COLO829 (cell line): ENCODE measurements at places on chromosomes 16 and 17.

GRCh38 chr16:66619534-66620428 lies 15.3 kb downstream of the CMTM3 start:
- no peak for DNase-seq

DNA sequence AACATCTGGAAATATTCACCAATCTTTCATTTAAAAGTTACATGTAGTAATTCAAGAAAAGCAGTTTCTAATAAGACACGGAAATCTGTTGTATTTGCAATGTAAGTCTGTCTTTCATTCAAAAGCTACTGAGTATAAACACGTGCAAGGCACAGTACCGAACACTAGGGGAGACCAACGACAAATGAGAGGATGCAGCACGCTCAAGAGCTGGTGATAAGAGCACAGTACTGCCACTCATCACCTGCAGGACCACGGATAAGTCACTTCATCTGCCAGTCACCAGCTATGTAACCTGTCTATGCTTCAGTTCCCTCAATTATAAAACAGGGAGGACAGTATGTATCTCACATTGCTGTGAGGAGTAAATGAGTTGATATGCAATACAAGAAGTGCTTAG lies 67.1 kb downstream of the CLEC18A start:
- no peak for DNase-seq

DNA sequence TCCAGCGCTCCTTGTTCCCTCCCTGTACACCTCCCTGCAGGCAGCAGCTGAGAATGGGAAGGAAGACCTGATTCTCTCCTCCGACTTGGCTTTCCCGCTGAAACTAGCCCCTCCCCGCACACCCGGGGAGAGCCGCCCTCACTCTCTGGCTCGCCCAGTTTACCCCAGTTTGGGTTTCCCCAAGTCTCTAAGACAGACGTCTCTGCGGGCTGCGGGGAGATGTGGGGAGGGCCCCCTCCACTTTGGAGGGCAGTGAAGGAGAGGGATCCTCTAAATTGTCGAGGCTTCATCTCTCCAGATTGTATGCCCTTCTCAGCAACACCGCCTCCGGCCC lies 797 bp downstream of the GRB7 start:
- no peak for DNase-seq

DNA sequence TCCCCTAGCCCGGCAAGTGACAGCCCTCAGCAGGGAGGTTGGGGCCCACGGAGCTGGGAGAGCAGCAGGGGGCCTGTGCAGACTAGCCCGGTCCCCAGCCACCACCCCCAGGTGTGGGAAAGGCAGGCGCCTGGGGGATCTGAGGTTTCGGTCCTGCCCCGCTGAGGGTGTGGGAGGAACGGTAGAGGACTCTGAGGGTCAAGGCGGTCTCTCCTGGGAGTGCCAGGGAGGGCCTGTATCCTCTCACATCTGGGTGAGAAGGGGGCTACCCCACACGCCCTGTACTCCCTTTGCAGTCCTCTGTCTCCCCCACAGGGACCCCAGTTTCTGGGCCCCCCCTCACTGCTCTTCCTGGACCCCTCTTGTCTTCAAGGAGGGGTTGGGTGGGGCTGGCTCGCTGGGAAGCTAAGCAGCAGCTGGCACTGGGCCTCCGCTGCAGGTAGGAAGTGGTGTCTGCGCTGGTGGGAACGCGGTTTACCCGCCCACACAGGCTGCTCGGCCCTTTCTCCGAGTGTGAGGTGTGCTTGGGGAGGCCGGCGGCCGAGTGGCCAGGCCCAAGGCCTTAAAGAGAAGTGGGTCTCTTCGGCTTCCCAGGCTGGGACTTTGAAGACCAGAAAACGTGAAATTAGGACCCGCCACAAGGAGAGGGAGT lies 15.4 kb downstream of the CD7 start:
- DNase-seq = no peak

DNA sequence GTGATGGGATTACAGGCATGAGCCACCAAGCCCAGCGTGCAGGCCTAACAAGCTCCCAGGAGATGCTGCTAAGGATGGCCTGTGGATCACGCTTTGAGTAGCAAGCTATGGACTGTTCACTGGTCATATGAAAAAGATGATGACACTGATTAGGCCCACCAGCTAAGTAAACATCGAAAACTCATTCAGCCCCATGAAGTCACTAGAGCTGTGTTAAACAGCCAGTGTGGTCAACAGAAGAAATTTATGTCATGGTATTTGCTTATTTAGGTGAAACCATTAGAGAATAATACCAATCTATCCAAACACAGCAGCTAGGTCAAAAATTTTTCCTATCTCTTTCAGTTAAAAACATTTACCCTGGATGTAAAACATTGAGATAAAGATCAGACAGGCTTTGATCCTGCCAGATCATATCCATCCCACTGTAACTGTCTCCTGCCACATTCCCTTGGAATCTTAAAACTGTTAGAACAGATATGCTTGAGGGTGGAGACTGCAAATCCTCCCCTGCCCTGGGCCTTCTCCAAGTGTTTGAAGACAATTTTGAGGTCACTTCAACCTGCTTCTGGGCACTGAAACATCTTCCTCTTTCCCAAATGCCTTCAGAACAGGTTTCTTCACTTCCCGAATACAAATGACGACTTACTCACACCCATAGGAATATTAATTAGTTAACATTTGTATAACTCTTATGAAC lies 30.9 kb downstream of the HOXB1 start:
- DNase-seq = no peak

DNA sequence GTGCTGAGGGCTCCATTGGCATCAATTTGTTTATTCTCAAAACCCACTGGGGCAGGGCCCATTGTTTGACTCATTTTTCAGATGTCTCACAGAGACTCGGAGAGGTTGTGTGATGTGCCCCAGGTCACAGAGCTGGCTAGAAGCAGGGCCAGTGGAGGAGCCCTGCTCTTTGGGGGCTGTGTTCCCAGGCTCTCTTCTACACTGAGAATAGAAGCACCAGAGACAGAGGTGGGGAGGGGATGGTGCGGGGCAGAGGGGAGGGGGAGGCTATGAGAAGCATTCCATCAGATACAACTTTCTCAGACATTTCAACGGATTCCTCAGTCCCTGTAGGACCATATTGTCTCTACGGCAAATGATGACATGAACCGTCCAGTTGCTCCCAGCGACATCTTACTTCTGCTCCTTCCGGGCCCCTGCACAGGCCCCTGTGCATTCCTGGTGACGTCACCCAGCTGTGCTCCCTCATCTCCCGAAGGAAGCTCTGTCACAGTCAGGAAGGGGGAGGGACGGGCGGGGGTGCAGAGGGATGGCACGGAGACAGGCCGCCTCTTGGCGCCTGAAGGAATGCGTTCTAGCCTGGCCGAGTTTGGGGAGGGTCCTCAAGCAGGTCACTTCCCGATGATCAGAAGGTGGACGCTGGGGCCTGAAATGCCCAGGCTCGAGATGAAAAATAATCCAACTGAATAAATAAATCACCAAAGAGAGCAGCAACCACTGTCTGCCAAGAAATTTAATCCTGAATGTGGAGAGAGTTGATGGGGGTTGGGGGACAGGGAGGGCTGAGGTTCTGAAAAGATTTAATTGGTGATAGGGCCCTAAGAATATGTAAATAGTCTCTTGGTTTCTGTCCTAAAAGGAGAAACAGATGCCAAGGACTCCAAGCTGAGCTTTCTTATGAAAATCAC lies 114.1 kb downstream of the NOG start:
- DNase-seq = no peak

- peak; percentile 52 for DNase-seq
Observed at GRCh38 chr16:1378804-1379303, 27.1 kb downstream of the GNPTG start.

GRCh38 chr16:72404299-72404698 lies 232.3 kb upstream of the PMFBP1 start:
- DNase-seq = no peak

GRCh38 chr16:73725156-73725555 lies 571.5 kb upstream of the PSMD7 start:
- no peak for DNase-seq

GRCh38 chr17:60960398-60961065 lies 282.9 kb downstream of the BCAS3 start:
- DNase-seq = no peak

GRCh38 chr17:68624381-68624780 lies 23.2 kb upstream of the FAM20A start:
- DNase-seq = no peak

GRCh38 chr17:63279498-63280230 lies 166.4 kb downstream of the CYB561 start:
- no peak for DNase-seq

GRCh38 chr16:74463888-74464287 lies 42.6 kb upstream of the CLEC18B start:
- no peak for DNase-seq

- DNase-seq = peak; percentile 80
Observed at GRCh38 chr17:15502369-15503112, 35.1 kb upstream of the CDRT4 start.

DNA sequence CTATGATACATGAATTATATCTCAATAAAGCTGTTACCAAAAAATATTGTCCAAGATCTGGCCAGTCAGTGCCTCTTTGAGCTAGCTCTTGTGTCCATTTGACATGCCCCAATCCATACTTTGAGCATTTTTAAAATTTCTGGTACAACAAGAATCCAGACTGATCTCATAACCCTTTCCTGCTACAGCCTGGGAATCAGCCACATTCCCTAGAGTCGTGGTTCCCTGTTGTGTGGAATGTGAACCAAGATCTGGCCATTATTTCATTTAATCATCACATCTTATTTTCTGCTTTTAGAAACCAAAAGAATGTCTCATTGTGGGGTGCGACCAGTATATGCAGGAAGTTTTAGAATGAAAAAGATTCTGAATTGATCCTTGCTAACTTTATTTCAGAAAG lies 34.3 kb upstream of the RPRML start:
- no peak for DNase-seq

DNA sequence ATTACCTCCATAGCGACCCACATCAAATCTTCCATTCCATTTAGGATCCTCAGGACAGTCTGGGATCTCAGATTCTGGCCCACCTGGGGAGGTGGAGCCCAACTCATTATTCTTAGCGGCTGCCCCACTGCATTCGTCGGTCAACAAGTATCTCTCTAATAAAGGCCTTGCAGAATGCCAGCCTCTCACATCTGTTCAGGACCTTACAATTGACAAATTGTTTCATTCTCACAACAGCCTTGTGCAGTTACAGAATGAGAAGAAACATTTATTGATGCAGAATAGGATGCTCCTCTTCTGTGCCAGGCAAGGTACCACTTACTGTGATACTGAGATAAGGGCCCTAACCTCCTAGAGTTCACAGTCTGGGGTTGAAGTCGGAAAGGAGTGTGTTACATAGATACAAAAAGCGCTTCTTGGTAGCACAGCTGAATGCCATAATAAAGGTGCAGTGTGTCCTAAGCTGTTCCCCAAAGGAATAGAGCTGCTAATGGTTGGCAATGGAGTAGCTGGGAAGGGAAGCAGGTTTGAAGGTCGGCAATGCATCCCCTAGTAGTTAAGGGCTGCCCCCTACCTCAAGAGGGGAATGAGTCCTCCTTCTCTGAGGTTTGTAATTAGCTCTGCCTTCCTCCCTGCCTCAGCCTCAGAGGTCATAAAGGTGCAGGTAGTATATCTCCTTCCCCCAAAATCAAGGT lies 2.3 kb upstream of the MPP2 start:
- DNase-seq = no peak

GRCh38 chr17:3557768-3558583 lies at the start of gene TRPV3:
TSS of gene TRPV3 (minus strand) at chr17:3557812. CDS start at chr17:3554850, 2,962 bp downstream.
- peak; percentile 23 for DNase-seq

DNA sequence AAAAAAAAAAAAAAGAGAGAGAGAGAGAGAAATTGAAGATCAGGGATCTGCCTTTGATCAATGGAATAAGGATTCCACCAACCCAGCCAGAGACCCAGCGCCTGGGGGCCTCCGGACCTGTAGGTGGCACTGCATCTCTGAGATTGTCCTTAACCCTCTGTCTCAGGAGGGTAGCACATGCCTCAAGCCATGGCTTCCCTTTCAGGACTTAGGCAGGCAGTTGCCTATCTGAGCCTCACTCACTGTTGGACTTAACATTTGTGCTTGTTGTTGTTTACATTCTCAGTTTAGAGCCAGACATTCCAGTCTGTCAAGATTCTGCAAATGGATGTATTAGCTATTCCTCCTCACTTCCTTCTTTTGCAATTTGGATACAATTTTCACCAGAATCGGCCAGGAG lies 5.1 kb upstream of the SCNN1B start:
- peak; percentile 18 for DNase-seq

GRCh38 chr17:2396192-2396567 lies 4.7 kb downstream of the MNT start:
- no peak for DNase-seq

DNA sequence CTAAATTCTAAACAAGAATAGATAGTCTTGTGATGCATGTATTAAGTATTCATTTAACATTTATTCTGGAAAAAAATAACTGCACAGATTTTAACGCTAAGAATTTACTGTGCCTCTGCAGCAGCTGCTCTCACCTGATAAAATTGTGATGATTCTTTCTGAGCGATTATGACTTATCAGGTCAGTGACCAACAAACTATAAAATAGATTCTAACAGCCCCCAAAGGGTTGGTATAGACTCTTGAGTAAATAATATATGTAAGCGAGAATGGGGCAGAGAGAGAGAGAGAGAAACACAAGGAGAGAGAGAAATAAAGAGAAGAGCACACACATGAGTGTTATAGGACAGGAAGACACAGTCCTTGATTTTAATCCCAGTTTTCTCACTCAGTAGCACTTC lies 144.4 kb downstream of the SNX11 start:
- no peak for DNase-seq

DNA sequence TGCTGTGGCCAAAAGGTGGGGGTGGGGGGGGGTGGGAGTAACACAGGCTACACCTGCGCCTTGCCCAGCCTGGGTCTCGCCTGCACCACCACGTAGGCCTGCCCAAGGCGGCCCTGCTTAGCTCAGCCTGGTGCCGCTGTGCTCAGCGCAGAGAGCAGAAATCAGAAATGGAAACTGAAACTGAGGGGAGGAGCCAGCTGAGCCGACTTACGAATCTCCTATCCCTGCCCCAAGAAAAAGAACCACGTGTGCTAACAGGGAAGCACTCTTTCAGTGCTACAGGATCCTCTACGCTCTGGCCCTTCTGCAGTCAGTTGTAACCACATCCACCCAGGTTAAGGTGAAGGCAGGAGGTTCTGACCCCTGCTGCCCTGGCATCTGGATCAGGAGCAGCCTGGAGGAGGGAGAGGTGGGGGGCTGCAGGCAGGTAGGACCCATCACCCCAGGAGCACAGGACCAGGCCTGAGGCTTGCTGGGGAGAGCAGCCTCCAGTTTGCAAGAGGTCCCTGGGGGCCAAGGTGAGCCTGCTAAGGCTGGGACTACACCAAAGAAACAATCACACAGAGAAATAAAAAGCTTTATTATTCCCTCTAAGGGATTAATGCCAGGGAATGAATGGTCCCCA lies at the start of gene DHX58:
Gene DHX58, minus strand, starts transcription at position 163 of the 625 bp plus-strand sequence. CDS start 822 bp downstream, outside the sequence.
- peak; percentile 91 for DNase-seq

- DNase-seq = no peak
Observed at GRCh38 chr17:28973425-28973824, 22.1 kb upstream of the PHF12 start.
